GM12878 (cell line): ENCODE measurements at places on chromosomes 2 and 18.

- no peak for DNase-seq
Observed at GRCh38 chr2:47054868-47055267, 100.2 kb downstream of the STPG4 start.

DNA sequence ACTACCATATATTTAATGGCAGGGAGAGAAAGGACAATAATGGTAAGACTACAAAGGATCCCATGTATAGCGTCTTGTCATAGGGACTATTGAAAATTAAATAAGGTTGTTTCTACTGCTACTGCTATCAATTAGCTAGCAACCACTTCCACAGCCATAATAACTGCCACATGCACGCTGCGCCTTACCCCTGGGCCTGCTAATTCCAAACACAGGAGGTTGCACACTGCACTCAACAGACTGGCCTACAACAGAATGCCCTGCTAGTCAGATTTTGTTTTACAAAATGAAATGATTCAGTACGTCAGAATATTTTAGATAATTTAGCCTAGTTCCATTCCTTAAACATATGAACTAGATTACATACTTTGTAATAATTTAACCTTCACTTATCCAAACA is 121.0 kb upstream of the SMAD7 start:
- no peak for DNase-seq

DNA sequence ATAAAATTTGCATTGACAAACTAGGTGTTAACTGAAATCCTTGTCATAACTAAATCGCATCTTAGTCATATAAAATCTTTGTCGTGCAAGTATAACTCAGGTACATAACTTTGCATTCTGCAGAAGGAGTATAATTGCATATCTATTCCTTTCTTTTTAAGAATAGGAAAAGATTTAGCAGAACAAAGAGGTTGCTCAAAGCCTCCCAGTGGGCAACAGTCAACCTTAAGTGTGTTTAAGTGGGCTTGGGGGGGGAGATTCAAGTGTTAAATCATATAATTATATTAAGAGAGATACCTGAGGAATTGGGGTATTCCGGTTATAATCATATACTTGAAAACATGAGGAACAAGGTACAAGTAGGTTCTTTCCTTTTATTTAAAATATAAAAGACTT is 913.3 kb downstream of the CPS1 start:
- no peak for DNase-seq

DNA sequence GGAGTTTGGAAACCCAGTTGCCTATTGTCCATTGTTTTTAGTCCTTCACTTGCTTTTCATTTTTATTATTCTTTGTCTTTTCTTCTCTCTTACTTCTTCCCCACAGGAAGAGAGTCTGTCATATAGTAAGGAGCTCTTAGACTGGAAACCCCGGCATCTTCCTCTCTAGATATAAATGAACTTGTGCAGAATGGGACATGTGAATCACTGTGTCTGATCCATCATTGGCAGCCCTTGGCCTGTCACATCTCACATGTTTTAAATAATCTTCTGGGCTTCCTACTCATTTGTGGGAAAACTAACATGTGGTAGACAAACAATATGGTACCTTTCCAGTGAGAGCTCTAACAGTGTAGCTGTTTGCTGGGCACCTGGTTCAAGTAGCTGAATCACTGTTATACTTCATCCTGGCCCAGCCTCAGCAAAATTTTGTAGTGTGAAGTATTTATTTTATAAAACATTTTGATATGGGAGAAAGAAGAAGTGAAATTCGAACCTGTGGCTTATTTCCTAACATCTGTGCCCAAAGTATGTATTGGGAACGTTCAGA is 112.8 kb downstream of the PHLPP1 start:
- no peak for DNase-seq

- DNase-seq: no peak
Observed at GRCh38 chr2:6184532-6185292, 492.5 kb downstream of the SOX11 start.

DNA sequence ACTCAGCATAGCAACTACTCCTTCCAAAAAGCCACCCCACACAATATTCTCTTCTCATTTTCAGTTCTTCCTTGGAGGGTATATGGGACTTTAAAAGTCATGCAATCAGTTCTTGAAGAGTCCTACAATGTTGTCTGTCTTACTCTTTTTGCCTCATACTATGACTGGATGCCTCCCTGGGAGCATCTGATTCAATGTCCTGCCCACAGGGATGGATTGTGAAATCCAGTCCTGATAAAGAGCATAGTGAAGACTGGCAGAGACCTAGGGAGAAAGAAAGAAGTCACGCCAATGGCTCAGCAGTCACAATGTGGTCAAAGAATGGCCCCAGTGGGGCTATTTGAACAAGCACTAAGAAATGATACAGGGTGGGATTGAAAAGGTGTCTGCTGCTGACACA is 155.1 kb upstream of the SERPINE2 start:
- no peak for DNase-seq

- DNase-seq: no peak
Observed at GRCh38 chr2:175233135-175233719, 51.7 kb upstream of the ATP5MC3 start.

- DNase-seq: no peak
Observed at GRCh38 chr2:134406736-134407135, 152.9 kb downstream of the MGAT5 start.

DNA sequence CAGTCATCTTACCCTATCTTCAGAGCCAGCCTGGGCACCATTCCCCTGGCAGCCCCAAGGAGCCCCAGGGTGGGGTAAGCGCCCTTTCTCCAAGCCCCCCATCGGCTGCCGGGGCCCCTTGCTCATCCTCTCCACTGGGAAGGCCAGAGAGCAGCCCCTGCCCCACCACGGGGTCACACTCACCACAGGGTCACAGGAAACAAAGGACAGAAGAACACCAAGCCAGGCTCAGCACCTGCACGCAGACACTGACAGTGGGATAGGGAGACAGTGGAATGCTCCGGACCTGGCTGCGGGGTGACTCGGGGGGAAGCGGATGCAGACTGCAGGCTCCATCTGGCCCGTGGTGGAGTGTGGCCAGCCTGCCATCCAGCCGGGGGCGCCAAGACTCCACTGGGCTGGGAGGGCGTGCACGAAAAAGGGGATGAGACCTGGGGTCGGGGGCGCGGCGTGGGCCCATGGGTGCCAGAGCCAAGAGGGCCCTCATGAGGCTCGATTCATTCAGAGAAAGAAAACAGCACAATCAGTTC is 21.1 kb downstream of the HDAC4 start:
- DNase-seq: no peak

- no peak for DNase-seq
Observed at GRCh38 chr2:66582987-66583880, 148.3 kb downstream of the MEIS1 start.

- DNase-seq: no peak
Observed at GRCh38 chr2:19865151-19865550, 36.6 kb downstream of the TTC32 start.

DNA sequence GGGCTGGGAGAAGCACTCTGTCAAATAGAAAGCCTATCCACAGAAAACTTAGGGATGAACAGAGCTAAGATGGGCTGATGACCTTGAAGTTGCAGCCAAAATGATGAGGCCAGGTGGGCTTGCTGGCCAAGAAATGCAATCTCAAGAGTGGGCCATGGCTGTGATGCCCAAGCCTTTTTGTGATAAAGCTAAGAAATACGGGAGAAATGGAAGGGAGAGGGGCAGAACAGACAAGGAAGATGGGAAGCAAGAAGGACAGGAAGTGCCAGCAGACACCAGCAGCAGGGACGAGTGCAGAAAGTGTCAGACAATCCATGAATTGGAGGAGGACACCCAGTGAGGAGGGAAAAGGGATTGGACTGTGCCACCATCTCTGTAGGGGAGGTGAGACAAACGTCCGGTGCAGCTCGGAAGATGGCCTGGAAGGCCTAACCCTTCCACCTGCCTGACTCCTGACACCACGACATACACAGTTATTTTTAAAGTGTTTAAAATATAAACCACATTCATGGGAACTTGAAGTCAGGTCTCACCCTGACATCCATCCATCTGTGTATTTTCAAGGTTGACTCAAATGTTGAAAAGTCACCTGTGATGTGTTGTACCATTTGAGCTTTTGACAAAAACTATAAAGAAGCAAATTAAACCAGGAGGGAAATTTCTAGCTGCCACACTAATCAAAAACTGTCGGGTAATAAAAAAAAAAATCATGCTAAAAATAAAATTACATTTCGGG is 105.5 kb downstream of the BCL2 start:
- no peak for DNase-seq

- no peak for DNase-seq
Observed at GRCh38 chr2:152510621-152511020, 175.6 kb downstream of the FMNL2 start.

DNA sequence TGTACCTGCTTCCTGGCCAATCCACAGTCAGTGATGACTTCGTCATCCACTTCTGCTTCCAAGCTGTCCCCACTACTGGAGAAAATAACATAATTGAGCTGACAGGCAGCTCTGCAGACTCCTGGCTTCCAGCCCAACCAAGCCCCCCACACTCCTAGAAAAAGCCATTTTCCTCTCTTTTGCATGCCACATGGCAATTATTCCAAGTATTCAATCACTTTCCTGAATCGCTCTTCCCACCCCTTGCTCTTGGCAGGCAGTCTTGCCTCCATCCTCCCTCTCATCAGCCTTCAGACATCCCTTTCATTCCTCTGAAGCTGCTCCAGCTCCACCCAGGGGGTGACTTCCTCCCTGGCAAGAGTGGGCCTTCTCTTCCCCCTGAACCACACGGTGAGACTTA is 14.3 kb upstream of the ST8SIA5 start:
- no peak for DNase-seq

DNA sequence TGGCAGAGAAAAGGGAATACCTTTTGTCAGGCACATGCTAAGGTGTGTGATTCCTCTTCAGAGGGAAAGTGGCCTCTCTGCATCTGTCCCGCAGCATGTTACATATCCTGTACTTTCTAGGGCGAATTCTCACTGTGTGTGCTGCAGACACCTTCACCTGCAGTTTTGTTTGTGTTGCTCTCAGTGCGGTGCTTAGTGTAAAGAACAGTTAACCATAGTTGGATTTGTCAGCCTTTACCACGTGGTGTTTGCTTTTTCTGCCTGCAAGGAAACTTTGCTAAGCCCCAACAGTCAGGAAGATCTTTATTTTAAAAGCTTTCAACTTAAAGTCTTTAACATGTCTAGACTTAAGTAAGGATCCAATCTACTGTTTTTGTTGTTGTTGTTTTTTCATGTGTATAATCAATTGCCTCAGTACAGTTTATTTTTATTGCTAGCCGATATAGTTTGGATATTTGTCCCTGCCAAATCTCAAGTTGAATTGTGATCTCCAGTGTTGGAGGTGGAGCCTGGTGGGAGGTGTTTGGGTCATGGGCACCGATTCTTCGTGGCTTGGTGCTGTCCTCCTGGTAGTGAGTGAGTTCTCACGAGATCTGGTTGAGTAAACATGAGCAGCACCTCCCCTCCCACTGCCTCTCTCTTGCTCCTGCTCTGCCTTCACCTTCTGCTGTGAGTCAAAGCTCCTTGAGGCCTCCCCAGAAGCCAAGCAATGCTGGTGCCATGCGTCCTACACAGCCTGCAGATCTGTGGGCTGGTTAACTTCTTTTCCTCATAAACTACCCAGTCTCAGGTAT is 90.6 kb downstream of the SNTG2 start:
- no peak for DNase-seq

DNA sequence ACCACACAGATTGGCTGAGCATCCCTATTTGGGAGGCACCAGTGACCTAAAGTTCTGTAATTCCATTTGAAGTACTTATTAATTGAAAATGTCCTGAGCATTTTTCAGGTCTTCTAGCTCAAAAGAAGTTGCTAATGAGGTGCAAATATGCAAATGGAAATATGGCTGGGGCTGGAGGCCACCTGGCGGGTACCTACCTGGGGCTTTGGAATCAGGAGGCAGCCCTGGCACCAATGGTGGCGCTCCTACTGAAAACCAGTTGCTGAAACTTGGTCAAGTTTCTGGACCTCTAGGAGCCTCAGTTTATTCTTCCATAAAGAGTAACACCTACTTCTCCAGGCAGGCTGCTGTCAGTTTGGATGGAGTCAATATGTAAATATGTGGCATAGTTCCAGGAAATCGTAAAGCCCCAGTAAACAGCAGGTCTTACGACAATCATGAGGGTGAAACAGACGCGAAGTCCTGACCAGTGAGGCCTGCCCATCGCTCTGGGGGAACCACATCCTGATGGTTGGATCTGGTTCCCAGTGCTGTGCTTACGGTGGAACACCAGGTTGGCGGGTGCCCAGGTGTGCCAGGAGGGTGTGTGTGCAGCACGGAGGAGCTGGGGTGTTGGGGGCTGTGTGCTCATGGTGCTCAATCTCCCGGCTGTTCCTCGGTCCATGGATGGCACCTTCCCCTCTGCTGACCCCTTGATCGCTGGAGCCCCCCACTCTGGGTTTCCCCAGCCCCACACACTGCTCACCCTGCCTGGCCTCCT is 186.1 kb downstream of the TWIST2 start:
- DNase-seq: no peak

- peak; percentile 95 for DNase-seq
Observed at GRCh38 chr2:134275058-134275862, 21.4 kb downstream of the MGAT5 start.

- no peak for DNase-seq
Observed at GRCh38 chr2:2831633-2832032, 500.6 kb upstream of the MYT1L start.

DNA sequence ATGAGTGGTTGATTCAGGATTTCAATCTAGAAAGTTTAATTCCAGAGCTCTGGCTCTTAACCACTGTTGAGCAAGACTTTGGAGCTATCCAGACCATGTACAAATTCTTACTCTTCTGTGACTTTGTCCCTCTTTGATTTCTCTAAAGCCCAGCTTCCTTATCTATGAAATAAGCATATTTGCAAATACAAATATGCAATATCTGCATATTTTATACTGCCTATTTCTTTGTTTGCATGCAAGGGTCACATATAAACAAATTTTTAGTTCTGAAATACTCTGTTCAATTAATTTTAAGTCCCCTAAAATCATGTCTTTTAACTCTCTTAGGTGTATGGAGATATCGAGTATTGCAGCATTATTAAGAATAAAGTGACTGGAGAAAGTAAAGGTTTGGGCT is 5.5 kb downstream of the RBM45 start:
- no peak for DNase-seq

DNA sequence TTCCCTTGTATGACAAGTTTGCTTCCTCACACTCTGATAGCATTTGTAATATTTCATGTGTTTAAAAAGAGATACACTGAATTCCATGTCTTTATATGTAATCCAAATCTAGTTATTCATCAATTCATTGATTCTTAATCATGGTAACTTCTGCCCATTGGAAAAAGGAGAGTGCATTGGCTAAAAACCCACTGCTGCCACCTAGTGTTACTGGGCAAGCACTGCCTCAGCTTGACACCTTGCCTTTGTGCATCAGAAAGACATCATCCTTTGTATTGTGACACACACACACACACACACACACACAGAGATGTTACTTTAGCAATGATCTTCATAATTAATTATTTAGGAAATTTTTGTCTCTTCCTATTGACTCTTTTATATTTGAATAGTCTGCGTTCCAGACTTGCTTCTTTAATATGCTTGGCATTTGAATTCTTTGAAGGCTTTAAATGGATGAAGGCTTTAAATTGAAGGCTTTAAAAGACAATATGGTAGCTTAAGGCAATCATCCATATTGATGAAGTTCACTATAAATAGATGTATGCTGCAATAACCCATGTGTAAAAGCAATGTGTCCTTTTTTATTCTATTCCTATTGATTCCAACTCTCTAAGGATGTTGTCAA is 414.2 kb upstream of the CHST9 start:
- DNase-seq: no peak
